ENCODE measurements at places on chromosomes 4 and X.

DNA sequence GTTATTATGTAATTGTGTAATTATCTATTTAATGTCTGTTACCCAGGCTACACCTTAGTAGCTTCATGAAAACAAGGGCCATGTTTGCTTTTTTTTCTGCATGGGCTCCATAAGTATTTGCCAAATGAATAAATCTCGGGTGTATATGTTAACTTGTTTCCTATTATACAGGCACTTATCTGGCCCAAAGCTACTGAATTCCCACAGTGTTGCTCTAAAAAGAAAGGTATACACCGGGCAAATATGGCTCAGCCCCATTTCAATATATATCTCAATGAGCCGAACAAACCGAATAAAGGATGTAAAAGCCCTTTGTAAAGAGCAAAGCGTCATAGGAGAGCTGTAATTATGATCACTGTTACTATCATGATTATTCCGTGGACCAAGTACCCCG is 767 bp downstream of the PAQR3 start:
- no peak for DNase-seq

DNA sequence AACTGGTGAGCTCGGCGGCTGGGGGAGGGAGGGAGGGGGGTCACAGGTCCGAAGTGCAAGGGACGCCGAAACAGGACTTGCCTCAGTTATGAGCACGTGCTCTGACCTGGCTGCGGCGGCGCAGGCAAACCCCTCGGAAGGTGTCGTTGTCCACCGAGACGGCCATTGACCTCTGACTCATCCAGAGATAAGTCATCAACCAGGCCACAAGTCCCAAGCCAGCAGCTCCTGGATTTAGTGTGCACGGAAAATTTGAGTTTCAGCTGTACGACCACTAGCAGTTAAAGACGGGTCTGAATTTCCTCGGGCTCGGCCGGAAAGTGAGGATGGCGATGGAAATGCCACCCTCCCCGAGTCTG is 674 bp downstream of the SH3D19 start:
- peak; percentile 17 for DNase-seq

DNA sequence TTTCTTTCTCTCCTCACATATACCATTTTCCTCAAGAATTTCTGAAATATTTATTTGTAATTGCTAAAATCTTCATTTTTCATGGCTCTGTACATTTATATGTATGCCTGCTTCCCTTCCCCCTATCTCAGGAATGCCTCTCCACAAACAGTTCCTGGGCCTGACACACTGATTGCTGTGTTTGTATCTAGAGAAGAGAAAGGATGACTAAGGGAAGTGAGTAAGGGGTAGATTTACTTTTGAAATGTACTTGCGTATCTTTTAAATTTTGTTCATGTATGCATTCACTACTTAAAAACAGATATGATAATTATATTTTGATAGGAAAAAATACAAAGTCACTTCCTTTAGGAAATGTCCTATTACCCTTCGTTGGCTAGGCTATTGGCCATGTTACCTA is 790.8 kb downstream of the PCDH18 start:
- no peak for DNase-seq

DNA sequence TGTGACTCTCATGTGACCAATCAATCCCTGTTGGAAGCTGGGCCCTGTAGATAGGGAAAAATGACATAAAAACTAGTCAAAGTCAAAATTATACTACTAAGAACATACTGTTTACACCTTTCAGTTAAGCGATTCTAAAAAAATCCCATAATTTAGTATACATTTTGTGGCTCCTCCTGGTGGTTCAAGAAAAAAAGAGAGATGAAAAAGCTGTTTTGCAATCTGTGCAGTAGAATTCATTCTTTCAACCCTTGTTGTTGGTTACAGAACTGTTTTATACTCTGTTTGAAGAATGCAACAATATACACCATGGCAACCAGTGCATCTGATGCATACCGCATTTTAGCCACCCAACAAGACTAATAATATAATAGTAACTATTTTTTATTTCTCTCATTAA is 66.8 kb upstream of the ANK2 start:
- no peak for DNase-seq

DNA sequence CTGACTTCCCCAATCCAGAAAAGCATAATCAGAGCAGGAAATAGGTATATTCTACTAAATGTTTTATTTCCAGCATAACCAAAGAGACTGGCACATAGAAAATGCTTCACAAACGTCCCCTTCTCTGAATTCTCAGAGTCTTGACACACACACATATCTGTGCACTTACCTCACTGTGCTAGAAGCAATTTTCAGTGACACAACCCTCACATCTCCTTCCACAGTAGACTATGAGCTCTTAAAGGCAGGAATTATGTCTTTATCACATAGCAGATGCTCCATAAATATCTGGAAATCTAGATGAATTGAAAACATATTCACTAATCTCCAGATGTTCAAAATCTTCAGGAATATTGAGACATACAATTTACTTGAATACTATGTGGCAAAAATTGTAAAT is 5.9 kb downstream of the SOWAHB start:
- no peak for DNase-seq

DNA sequence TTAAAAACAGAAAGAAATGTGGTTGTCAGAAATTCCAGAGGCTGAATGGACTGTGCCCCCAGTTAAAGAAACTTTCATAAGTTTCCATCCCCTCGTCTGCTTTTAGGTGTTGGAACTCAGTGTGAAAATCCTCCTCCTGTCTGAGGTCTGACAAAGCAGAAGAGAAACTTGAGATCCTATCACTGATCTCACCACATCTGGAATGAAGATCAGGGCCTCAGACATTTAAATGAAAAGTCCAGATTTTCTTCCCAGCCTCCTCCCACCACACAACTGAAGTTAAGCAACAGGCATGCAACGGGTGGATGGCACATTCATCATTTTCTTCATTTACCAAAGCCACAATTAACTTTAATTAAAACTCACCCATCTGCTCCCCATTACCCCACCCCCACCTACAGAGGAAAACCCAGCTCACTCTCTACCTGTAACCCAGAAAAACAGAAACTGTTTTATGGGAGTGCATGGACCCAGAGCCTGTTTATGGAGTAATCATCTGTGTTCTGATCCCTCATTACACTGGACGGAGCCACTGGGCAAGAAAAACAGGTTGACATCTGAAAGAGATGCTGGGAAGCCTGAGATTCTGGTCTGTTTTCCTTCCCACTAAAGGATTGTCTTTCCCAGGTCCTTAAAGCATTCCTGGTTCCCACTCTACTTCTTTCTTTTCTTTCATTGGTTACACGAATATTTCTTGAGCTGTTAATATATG is 58.1 kb upstream of the HOPX start:
- no peak for DNase-seq

DNA sequence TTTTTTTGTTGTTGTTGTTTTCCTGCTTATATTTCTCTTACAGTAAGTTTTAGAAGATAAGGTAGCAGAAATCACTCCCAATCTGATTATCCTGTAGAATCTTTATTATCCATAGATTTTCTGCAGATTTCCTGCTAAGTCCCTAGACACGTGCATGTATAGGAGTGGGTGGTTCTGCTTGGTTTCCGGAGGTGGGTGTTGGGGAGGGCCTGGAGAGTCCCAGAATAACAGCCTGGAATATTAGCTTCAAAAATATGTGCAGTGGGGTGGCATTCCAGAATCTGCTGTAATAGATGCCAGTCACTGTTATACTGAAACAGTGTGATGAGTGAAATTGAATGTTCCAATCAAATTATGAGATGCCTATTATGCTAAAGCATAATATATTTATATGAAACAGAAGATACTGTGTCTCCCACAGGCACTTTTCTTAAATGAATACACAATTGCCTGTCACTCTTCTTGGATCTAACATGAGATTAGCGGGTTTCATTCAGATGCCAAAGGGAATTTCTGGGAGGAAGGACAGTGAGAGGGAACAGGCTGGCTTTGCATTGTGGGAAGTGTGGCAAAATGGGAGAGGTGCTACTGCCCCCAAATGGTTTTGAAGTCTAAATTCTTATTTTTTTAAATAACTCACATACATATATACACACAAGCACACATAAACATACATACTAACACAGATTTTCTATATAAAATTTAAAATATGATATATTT is 37.6 kb downstream of the C4orf50 start:
- DNase-seq, result no peak

DNA sequence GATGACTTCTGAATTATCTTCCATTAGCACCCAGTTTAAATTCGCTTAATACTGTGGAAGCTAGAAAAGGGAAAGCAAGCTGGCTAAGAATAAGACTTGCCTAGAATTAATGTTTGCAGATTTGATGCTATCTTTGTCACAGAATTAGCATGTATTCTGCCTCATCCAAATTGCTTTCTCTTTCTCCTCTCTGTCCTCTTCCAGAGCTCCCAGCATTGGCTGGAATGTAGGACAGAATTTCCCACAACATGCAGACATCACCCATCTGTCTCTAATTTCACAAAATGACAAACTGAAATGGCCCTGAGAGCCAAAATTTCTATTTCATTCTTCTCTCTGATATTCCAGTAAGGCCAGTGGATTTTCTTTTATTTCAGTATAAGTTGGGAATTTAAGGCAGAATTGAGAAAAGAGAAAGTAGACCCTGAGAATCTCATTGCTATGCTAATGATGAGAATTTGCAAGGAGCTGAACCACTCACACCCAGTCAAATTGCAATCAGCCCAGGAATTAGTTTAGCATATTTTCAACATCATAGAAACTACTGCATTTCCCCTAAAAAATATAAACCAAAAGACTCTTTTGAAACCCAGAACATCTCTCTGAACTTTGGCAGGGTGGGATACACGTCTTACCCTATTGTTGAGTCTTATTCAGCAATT is 188.8 kb downstream of the RCHY1 start:
- no peak for DNase-seq

DNA sequence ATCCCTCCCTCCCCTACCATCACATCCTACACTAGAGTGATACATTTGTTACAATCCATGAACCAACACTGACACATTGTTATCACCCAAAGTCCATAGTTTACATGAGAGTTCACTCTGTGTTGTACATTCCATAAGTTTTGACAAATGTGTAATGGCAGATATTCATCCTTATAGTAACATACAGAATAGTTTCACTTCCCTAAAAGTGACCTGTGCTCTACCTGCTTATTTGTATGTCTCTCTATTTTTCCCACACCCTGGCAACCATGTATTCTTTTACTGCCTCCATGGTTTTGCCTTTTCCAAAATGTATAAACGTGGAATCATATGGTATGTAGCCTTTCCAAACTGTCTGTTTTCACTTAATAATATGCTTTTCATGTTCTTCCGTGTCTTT is 42.2 kb upstream of the HPGD start:
- DNase-seq, result no peak

DNA sequence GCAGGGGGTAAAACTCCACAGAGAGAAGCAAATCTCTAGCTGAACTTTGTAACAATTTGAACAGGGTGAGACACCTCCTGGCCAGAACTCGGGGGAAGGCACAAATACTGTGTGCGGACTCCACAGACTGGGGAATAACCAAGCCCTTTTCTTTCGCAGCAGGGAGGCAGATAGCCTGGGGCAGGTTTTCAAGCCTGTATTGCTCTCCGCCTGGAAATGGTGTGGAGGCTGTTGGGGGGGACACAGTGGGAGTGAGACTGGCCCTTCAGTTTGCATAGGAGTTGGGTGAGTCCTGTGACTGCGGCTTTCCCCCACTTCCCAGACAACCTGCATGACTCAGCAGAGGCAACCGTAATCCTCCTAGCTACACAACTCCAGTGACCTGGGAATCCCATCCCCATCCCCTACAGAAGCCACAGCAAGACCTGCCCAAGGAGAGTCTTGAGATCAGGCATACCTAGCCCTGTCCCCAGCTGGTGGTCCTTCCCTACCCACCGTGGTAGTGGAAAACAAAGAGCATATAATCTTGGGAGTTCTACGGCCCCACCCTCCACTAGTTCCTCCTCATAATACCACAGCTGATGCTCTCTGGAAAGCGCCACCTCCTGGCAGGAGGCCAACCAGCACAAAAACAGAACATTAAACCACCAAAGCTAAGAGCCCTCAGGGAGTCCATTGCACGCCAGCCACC is 12.9 kb upstream of the SMPX start:
- DNase-seq, result no peak

- no peak for DNase-seq
These were observed 19.7 kb downstream of the NOP14 start for GRCh38 chr4:2943364-2944090.
